ENCODE measurements at places on chromosomes 1 and 21. TPM values are rescaled to one million over a fixed set of nuclear protein-coding genes. Genes with fewer than 3 reads are reported as not detected.

DNA sequence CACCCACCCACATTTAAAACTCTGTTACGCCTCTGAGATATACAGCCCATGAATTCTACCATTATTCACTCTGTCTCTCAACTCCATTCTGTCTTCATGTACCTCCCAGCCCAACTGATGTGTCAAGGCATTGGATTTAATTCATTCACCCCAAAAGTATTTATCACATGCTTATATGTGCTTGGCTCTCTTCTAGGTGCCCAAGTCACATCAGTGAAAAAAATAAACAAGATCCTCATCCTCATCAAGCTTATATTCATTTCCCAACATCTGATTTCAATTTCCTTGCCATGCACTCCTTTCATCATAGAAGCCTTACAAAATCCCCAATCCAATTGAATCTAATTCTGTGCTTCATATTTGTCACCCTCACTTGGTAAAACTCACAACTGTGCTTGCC is 967.6 kb downstream of the LTN1 start:
- no peak for DNase-seq

DNA sequence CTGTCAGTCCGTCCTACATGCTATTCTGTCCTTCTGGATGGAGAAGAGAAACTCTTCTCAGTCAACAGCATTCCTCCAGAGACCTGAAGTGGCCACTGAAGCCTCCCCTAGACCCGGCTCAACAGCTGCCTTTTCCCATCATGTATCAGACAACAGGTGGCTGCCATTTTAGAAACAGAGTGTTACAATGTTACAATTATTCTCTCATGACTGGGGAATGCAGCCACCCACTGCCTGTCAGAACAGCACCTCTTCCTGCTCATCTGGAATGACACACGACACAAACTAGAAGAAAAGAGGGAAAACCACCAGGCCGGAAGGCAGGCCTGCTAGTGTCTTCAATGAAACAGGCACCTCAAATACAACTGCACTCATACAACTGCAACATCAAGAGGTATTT is 105.3 kb downstream of the PGBD5 start:
- no peak for DNase-seq

The RSBN1 gene
- total RNA-seq = 23.7 TPM

DNA sequence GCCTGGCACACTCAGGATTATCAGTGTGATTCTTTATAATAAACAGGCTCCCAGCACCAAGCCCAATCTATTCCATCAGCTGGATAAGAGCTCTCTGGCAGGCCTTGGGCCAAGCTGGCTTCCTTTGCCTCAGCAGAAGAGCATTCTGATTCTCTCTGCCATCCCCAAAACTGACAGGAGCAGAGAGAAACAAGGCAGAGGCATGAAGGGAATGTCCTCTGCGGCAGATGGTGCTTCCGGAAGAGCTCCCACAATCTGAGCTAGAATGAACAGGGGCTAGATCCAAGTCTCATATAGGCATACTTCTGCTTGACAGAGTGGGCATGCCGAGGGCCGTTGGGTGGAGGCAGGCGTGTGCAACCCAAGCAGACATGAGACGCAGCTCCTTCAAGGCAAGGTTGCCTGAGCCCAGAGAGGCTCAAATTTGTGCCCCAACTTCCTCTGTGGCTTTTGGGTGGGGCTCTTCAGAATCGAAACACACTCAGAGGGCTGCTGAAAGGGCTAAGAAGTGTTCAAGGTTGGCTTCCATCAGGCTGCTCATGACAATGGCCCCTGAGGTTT is 4.0 kb downstream of the CAPN2 start:
- DNase-seq = no peak

DNA sequence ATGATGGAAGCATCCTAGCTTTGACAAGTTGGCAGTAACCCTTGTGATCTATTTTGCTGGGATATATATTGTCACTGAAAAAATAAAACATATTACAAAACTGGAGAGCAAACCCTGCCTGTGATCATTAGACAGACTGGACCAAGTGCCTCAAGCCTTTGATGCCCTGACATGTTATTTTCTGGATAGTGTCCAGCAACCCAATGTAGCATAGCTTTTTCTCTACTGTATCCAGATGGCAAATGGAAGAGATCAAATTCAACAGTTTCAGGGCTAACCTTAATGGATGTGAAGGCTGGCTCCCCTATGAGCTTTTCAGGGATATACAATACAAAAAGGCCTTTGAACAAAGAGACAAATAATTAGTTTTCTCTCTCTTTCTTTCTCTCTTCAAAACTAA is 25.1 kb downstream of the WARS2 start:
- DNase-seq = no peak

- DNase-seq = peak; percentile 77
Measured at GRCh38 chr1:89935235-89935634, 59.7 kb upstream of the ZNF326 start.

The UBXN10 gene
- total RNA-seq = 4.8 TPM

The CTTNBP2NL gene
- total RNA-seq = 20.4 TPM

DNA sequence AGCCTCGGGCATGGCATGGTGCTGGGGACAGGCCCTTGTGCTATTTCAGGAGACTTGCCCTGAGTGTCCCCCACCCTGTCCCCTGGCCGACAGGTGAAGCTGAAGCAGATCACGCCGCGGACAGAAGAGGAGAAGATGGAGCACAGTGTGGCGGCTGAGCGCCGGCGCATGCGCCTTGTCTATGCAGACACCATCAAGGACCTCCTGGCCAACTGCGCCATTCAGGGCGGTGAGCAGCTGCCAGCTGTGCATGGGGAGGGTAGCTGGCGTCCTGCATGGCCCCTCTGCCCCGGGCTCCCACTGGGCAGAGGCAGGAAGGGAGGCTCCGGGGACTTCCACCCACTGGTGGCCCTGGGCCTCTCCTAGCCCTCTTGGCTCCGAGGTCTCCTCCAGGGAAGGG is 28.9 kb downstream of the FAM151A start:
- no peak for DNase-seq

GRCh38 chr1:43432907-43433306 is 20.8 kb downstream of the HYI start:
- DNase-seq = no peak

DNA sequence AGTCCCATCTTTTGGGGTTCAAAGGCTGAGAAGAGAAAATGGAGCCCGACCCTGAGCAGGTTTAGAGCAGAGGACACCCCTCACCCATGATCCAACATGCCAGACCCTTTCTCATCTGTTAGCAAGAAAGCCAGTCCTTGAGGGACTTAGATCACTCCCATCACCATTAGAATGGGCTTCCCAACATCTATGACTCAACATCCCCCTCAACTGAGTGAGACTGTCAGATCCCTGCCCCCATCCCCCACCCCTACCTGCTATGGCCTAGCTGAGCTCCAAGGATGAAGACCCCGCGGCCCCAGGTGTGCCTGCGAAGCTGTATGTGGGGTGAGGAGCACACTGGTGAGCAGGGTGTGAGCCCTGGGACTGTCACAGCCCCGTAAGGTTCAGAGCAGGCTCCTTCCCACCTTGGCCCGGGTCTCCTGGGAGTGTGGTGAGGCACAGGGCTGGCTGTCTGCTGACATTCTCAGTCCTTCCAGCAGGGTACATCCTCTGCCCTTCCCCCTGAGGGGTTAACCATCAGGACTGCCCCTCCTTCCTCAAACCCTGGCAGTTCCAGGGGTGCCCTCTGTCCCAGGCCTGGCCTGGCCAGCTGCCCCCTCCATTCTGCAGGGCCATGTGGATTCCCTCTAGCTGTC is 21.4 kb upstream of the BLACAT1 start:
- no peak for DNase-seq

The SELENBP1 gene
- total RNA-seq = 313 TPM

- DNase-seq = no peak
Measured at GRCh38 chr1:91454136-91454535, 46.5 kb upstream of the CDC7 start.

DNA sequence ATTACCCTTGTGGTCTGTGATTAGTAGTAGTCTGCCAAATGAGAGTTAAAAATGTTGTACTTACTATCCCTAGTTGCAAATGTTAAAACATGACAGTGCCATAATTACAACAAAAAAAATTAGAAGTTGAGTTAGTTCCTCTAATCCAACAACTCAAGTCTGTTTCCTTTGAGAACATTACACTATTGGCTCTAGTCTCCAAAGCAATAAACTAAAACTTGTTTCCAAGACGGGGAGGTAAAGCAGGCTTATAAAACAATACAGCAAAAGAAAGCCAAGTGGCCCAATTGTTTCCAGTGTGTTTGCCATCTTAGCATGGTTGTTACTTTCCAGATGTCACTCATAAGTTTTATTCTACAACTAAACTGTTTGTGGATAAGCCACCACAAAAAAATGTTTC is 11.6 kb downstream of the KYAT3 start:
- no peak for DNase-seq

DNA sequence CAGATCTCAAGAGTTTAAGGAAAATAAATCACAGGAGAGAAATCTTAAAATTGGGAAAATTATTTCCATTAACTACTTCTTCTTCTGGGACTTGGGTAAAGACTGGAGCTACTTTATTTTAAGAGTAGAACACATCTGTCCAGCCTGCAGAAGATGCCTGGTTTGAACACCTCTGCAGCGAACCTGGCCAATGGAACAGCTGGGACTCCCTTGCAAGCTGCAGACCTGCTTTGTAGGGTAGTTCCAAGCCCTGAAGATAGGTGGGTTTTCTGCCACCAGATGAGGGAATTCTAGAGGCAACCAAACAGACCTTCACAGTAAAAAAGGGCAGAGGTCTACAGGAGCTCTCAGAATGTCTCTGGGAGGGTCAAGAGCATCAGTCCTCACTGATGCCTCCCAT is 86.5 kb upstream of the CACNA1E start:
- DNase-seq = no peak

GRCh38 chr1:82391712-82392111 is 591.0 kb downstream of the ADGRL2 start:
- no peak for DNase-seq

The SPRR2E gene
- not detected for total RNA-seq

The SHE gene
- 56.0 TPM for total RNA-seq

GRCh38 chr21:35043549-35043948 is 5.6 kb downstream of the RUNX1 start:
- DNase-seq = no peak

DNA sequence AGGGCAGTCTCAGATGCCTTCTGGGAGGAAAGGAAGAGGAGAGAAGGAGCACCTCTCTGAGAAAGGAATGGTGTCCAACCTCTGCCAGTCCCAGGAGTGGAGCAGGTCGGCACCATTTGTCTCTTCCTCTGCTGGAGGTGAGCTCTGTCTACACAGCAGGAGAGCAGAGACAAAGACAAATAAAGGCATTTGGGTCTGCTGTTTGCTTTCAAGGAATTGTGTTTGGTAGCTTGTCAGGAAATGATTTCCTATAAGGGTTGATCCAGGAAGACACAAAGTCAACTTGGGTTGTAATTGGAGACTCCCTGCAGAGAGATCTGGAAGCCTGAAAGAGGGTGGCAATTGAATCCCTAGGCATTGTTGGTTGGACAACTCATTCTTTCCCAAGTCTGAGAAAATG is 34.5 kb upstream of the PLXNA2 start:
- no peak for DNase-seq

DNA sequence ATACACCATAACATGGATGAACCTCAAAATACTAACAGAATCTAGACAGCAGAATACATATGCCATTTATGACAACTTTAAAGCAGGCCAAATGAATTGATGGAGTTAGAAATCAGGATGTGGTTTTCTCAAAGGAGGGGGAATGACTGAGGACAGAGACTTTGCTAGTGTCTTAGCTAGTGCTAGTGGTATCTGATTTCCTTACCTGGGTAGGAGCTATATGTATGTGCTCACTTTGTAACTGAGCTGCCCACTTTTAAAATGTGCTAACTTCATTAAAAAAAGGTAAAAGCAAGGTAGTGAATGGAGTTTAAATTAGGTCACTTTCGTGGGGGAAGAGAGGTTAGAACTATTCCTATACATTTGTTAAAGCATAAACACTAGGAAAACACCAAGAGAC is 2.6 kb downstream of the GTF2B start:
- no peak for DNase-seq

- no peak for DNase-seq
Measured at GRCh38 chr1:200665861-200666260, 3.8 kb downstream of the DDX59 start.

DNA sequence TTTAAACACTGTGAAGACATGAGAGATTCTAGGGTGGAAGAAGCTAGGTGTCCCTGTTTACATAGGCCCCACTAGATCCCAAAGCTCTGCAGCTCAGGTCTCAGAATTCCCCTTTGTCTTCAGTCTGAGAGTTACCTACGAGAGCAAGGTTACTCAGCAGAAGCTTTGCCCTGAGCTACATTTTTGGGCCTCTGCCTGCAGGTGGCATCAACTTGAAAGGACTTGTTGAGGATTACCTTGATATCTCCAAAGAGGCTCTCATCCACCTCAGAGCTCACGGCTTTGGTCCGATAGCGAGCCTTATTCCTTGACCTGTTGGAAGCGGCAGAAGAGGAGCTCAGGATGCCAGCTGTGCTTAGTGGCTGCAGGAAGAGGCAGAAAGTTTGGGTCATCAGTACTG is 7.0 kb downstream of the CFAP45 start:
- no peak for DNase-seq

- no peak for DNase-seq
Measured at GRCh38 chr1:157044326-157044725, 1.2 kb downstream of the ARHGEF11 start.

The EFNA1 gene
- total RNA-seq = 56.1 TPM

- DNase-seq = no peak
Measured at GRCh38 chr21:45020629-45021427, 53.6 kb upstream of the ADARB1 start.

The C2CD4D gene
- not detected for total RNA-seq

The S100A7 gene
- total RNA-seq = not detected

The DCST1 gene
- total RNA-seq = not detected

GRCh38 chr1:81920245-81920740 is 119.6 kb downstream of the ADGRL2 start:
- DNase-seq = no peak

The IVL gene
- total RNA-seq = not detected

The C1orf141 gene
- total RNA-seq = not detected

- DNase-seq = no peak
Measured at GRCh38 chr1:47332779-47333577, 612 bp upstream of the CMPK1 start.

Data from thyroid gland (tissue), 4 donors.